ENCODE measurements at places on chromosomes 5 and 9. TPM values are rescaled to one million over a fixed set of nuclear protein-coding genes. Genes with fewer than 3 reads are reported as not detected.

BRD9 gene
- 36.7 TPM for total RNA-seq

PCDHGB5 gene
- total RNA-seq = 1.1 TPM

CCL21 gene
- not detected for total RNA-seq

GABRA1 gene
- 0.41 TPM for total RNA-seq

TIMD4 gene
- total RNA-seq = not detected

CDO1 gene
- 3.9 TPM for total RNA-seq

BTNL8 gene
- total RNA-seq = not detected

OBP2B gene
- not detected for total RNA-seq

GNA14 gene
- 1.0 TPM for total RNA-seq

NUTM2F gene
- total RNA-seq = not detected

ORM2 gene
- total RNA-seq = not detected

PCDHA9 gene
- total RNA-seq = 1.1 TPM

TEK gene
- total RNA-seq = 2.3 TPM

XPA gene
- 7.7 TPM for total RNA-seq

SYNPO gene
- total RNA-seq = 40.2 TPM

FOXI1 gene
- total RNA-seq = not detected

DOCK2 gene
- 0.66 TPM for total RNA-seq

SLC34A3 gene
- 0.09 TPM for total RNA-seq

FCN2 gene
- total RNA-seq = not detected

PCDHGA12 gene
- 1.6 TPM for total RNA-seq

LEAP2 gene
- total RNA-seq = 0.27 TPM

PCDHGA10 gene
- total RNA-seq = 34.0 TPM

ADAMTS16 gene
- total RNA-seq = 11.4 TPM

HTR1A gene
- total RNA-seq = not detected

PCDHGA3 gene
- total RNA-seq = 0.17 TPM

C9orf153 gene
- not detected for total RNA-seq

SLC6A18 gene
- not detected for total RNA-seq

GSN gene
- 357 TPM for total RNA-seq

ATG10 gene
- 4.3 TPM for total RNA-seq

FGFR4 gene
- 4.8 TPM for total RNA-seq

ARID3C gene
- total RNA-seq = 0.16 TPM

MAMDC2 gene
- 135 TPM for total RNA-seq

TSPAN17 gene
- total RNA-seq = 56.5 TPM

SPINK6 gene
- not detected for total RNA-seq

SPINK13 gene
- not detected for total RNA-seq

TAF1L gene
- total RNA-seq = 0.02 TPM

GDNF gene
- total RNA-seq = 20.5 TPM

SAPCD2 gene
- total RNA-seq = 0.43 TPM

PLPP7 gene
- total RNA-seq = 0.20 TPM

FBLL1 gene
- total RNA-seq = 3.3 TPM

TMEFF1 gene
- 14.8 TPM for total RNA-seq

TPPP gene
- total RNA-seq = 1.9 TPM

GRM6 gene
- not detected for total RNA-seq

FIBCD1 gene
- 0.66 TPM for total RNA-seq

TAF11L10 gene
- total RNA-seq = not detected

CDH9 gene
- total RNA-seq = not detected

MAN1B1 gene
- 89.0 TPM for total RNA-seq

DIPK1B gene
- 23.2 TPM for total RNA-seq

CARD9 gene
- 2.7 TPM for total RNA-seq

CMBL gene
- 39.7 TPM for total RNA-seq

F2RL2 gene
- total RNA-seq = 26.0 TPM

AK8 gene
- 0.84 TPM for total RNA-seq

SPATA31E1 gene
- not detected for total RNA-seq

DCAF12 gene
- total RNA-seq = 36.0 TPM

ABCA1 gene
- total RNA-seq = 109 TPM

SEMA6A gene
- total RNA-seq = 34.2 TPM

Measured in astrocyte (in vitro differentiated cells and primary cell).